ENCODE measurements at places on chromosomes 4 and X.

DNA sequence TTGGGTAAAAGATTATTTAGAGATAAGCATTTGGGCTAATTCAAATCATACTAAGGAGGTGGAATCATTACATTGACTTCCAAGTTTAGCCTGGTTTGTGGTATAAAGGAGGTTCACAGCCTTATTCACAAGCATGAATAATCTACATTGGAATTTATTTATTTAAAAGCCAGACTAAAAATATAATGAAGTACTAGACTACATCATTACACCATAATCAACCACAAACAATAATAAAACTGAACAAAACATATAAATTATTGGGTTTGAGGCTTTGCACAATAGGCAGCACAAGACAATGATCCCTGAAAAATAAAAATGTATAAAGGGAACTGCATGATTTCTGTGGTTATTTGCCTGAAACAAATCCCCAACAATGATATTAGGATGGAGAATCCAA is 314.0 kb downstream of the GBA3 start:
- H3K27me3 ChIP-seq, result no peaks in the 10 kb centered on the region
- H3K4me1 ChIP-seq, result no peaks in the 10 kb centered on the region
- H3K27ac ChIP-seq, result no peak overlapping the region
- no peak overlapping the region for H3K4me3 ChIP-seq
- H3K36me3 ChIP-seq, result peaks cover 4% of the 10 kb centered on the region
- DNase-seq, result no peak

GRCh38 chrX:66009231-66009845 is 30.5 kb downstream of the VSIG4 start:
- no peak for DNase-seq
- no peak overlapping the region for H3K4me3 ChIP-seq
- no peaks in the 10 kb centered on the region for H3K27me3 ChIP-seq
- peaks cover 5% of the 10 kb centered on the region for H3K36me3 ChIP-seq
- no peak overlapping the region for H3K27ac ChIP-seq
- peaks cover 36% of the 10 kb centered on the region for H3K4me1 ChIP-seq

GRCh38 chrX:132412208-132412607 is 76.6 kb downstream of the MBNL3 start:
- no peak overlapping the region for H3K27ac ChIP-seq
- peaks cover 27% of the 10 kb centered on the region for H3K4me1 ChIP-seq
- no peak for DNase-seq

DNA sequence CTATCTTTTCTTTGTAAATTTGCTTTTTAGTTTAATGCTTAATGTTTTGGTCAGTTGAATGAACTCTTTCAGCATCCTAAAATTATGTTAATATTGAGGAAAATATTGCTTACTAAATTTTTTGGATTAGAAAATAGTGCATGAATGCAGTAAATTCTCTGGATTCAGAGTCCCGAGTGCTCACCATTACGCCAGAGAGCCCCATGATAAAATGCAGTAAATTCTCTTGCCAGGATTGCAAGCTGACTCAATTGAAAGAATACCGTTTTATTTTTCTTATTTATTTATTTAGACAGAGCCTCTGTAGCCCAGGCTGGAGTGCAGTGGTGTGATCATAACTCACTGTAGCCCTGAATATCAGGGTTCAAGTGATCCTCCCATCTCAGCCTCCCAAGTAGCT is 60.9 kb upstream of the ENPEP start:
- H3K4me3 ChIP-seq, result no peak overlapping the region
- H3K27ac ChIP-seq, result no peak overlapping the region
- DNase-seq, result no peak
- H3K4me1 ChIP-seq, result no peaks in the 10 kb centered on the region
- no peaks in the 10 kb centered on the region for H3K36me3 ChIP-seq

GRCh38 chrX:64306712-64307111 is 76.3 kb upstream of the ASB12 start:
- no peaks in the 10 kb centered on the region for H3K4me1 ChIP-seq
- H3K27me3 ChIP-seq, result no peaks in the 10 kb centered on the region
- H3K36me3 ChIP-seq, result no peaks in the 10 kb centered on the region
- H3K4me3 ChIP-seq, result no peak overlapping the region
- DNase-seq, result no peak

Measured in central memory CD8-positive, alpha-beta T cell (primary cell).